ENCODE measurements at places on chromosomes 5 and 9.

GRCh38 chr5:86997516-86997915, 270.2 kb upstream of the RASA1 start:
- DNase-seq = no peak

DNA sequence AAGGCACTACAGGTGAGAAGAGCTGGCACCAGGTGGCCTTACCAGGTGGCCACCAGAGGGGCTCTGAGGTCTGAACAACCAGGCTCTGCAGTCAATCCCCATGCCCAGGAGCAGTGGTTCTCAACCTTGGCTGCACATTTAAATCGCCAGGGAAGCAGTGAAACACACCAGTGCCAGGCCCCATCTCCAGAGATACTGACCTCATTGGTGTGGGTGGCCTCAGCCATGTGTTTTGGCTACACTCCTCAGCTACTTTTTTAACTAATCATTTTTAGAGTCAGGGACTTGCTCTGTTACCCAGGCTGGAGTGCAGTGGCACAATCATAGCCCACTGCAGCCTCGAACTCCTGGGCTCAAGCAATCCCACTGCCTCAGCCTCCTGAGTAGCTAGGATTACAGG, 56.0 kb downstream of the GABBR2 start:
- no peak for DNase-seq

GRCh38 chr5:1506242-1507013, 17.3 kb downstream of the LPCAT1 start:
- DNase-seq = no peak

DNA sequence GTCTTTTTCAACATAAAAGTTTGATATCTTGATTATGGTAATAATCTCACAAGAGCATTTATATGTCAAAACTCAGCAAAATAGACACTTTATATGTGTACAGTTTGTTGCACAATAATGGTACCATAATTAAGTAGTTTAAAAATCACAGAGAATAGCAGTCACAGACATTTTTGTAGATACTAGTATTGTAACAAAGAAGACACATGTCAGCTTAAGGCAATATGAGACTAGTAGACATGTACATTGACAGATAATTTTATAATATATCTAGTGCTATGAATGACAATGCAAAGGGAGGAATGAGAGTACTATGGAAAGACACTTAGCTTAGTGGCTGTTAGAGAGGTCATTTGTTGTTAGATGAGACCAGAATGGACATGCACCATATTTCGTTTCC, 1490.6 kb upstream of the CDH6 start:
- no peak for DNase-seq

GRCh38 chr9:126690431-126691051, 76.8 kb downstream of the LMX1B start:
- DNase-seq = no peak

GRCh38 chr9:100324594-100325200, 28.0 kb downstream of the TEX10 start:
- peak; percentile 28 for DNase-seq

GRCh38 chr5:107878661-107879060, 207.9 kb upstream of the EFNA5 start:
- no peak for DNase-seq

DNA sequence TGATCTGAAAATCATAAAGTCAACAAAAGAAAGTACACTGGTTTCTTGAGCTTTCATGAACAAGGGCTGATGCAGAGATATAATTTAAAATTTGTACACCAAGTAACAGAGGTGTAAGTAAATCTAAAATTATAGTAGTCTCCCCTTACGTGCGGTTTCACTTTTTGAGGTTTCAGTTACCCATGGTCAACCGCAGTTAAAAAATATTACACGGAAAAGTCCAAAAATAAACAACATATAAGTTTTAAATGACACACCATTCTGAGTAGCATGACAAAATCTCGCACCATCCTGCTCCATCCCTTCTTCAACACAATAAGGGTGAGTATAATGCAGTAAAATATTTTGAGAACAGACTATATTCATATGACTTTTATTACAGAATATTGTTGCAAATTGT, 54.4 kb downstream of the AUH start:
- no peak for DNase-seq
